ENCODE measurements at places on chromosomes 5 and 9.

GRCh38 chr5:14928661-14929060 is 57.1 kb upstream of the ANKH start:
- H3K27me3 ChIP-seq = no peaks in the 10 kb centered on the region
- H3K36me3 ChIP-seq = no peaks in the 10 kb centered on the region

DNA sequence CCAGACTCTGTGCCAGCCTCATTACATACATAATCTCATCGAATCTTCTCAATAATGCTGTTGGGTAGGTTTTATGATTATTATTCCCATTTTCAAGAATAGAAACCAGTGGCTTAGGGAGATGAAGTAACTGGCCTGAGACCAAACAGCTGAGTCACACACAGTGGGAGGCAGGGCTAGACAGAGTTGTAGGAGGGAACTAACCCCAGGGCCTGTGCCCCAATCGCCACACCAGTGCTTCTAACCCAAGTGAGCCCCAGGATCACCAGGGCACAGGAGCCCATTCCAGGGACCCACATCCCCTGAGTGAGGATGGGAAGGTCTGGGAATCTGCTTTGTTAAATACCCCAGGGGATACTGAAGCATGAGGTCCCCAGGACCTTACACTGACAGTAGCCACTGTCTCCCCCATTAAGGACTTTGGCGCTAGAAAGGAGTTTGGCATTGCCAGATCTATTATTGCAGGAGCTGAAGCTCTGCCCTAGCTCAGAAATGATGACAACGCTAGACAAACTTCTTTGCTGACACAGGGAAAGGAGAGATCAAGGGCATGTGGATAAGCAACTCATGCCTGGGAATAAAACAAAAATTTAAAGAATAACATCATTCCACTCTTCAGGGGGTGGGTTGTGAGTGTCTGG is 63.8 kb upstream of the PPARGC1B start:
- H3K27ac ChIP-seq = peak overlapping the region; percentile 22
- DNase-seq = no peak
- no peak overlapping the region for H3K4me3 ChIP-seq

DNA sequence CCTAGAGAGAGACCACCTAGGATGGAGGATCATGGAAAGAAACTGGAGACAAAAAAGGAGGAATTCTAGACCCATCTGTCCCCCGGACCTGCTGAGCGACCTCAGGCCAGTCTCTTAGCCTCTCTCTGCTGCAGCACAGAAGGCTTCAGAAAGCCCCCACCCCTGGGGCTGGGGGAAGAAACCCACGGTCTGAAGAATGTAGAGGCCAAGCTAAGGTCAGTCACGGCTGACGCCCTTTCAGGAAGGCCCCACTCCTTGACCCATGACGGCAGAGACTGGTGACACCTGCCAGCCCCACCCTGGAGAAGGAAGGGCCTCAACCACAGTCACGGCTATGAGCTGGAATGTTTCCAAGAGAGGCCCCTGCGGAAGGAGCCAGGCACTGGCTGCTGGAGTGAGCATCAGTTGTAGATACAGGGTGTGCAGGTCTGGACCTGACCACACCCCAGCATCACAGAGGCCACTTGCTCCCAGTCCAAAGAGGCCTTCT is 120.5 kb upstream of the BOD1 start:
- no peak overlapping the region for H3K4me3 ChIP-seq
- H3K27me3 ChIP-seq = no peaks in the 10 kb centered on the region
- no peak overlapping the region for H3K27ac ChIP-seq
- no peaks in the 10 kb centered on the region for H3K4me1 ChIP-seq

GRCh38 chr9:6199596-6199995 is 16.0 kb upstream of the IL33 start:
- no peaks in the 10 kb centered on the region for H3K36me3 ChIP-seq
- H3K27ac ChIP-seq = no peak overlapping the region
- no peaks in the 10 kb centered on the region for H3K27me3 ChIP-seq
- H3K4me3 ChIP-seq = no peak overlapping the region

- peaks cover 26% of the 10 kb centered on the region for H3K4me1 ChIP-seq
- H3K36me3 ChIP-seq = no peaks in the 10 kb centered on the region
- peak overlapping the region; percentile 93 for H3K4me3 ChIP-seq
- no peak for DNase-seq
- H3K27me3 ChIP-seq = peaks cover 66% of the 10 kb centered on the region
These were observed 623 bp upstream of the TRIM36 start for GRCh38 chr5:115170134-115170928.

- no peak overlapping the region for H3K27ac ChIP-seq
- H3K4me3 ChIP-seq = no peak overlapping the region
- H3K27me3 ChIP-seq = no peaks in the 10 kb centered on the region
- no peaks in the 10 kb centered on the region for H3K36me3 ChIP-seq
- no peak for DNase-seq
These were observed 34.2 kb upstream of the RASGRF2 start for GRCh38 chr5:80925931-80926330.

- no peak overlapping the region for H3K4me3 ChIP-seq
- no peak overlapping the region for H3K27ac ChIP-seq
- H3K4me1 ChIP-seq = peaks cover 11% of the 10 kb centered on the region
- no peak for DNase-seq
- H3K36me3 ChIP-seq = no peaks in the 10 kb centered on the region
- H3K27me3 ChIP-seq = no peaks in the 10 kb centered on the region
These were observed 23.8 kb downstream of the RETREG1 start for GRCh38 chr5:16593013-16593412.

All from stomach (tissue), 19 donors.